ENCODE measurements at places on chromosomes 16 and 17.

DNA sequence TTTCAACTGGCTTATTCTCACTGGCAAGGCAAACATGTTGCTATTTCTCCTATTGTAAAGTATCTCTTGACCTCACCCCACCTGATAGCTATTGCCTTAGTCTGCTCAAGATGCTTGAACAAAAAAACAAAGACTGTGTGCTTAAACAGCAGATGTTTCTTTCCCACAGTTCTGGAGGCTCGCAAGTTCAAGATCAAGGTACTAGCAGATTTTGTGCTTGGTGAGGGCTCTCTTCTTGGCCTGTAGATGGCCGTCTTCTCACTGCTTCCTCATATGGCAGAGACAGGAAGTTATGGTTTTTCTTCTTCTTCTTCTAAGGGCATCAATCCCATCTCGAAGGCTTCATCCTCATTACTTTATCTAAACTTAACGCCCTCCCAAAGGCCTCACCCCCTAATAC is 109.7 kb upstream of the CLEC3A start:
- H3K27ac ChIP-seq = no peak overlapping the region
- H3K27me3 ChIP-seq = no peaks in the 10 kb centered on the region
- no peak overlapping the region for H3K4me3 ChIP-seq
- DNase-seq = no peak
- no peaks in the 10 kb centered on the region for H3K4me1 ChIP-seq

DNA sequence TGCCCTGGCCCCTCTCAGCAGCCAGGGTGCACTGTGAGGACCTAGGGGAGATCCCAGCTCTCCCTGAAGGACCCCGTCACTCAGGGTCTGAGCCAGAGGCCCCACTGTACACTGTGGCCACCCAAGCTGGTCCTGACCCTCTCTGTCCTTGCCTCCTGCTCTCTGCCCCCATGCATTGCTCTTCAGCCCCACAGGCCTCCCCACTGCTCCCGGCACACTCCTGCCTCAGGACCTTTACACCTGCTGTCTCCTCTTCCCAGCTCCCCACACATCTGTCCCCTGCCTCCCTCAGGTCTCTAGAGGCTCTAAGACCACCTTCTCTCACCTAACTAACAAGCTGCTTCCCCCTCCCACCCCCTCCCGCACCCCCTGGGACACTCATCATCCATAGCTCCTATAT is 12.9 kb upstream of the RAI1 start:
- H3K4me1 ChIP-seq = peaks cover 14% of the 10 kb centered on the region
- no peak for DNase-seq
- H3K27ac ChIP-seq = no peak overlapping the region

- no peaks in the 10 kb centered on the region for H3K4me1 ChIP-seq
- no peaks in the 10 kb centered on the region for H3K36me3 ChIP-seq
- no peak for DNase-seq
- no peak overlapping the region for H3K27ac ChIP-seq
- no peak overlapping the region for H3K4me3 ChIP-seq
- no peaks in the 10 kb centered on the region for H3K27me3 ChIP-seq
Measured at GRCh38 chr16:59201821-59202220, 467.7 kb upstream of the GOT2 start.

DNA sequence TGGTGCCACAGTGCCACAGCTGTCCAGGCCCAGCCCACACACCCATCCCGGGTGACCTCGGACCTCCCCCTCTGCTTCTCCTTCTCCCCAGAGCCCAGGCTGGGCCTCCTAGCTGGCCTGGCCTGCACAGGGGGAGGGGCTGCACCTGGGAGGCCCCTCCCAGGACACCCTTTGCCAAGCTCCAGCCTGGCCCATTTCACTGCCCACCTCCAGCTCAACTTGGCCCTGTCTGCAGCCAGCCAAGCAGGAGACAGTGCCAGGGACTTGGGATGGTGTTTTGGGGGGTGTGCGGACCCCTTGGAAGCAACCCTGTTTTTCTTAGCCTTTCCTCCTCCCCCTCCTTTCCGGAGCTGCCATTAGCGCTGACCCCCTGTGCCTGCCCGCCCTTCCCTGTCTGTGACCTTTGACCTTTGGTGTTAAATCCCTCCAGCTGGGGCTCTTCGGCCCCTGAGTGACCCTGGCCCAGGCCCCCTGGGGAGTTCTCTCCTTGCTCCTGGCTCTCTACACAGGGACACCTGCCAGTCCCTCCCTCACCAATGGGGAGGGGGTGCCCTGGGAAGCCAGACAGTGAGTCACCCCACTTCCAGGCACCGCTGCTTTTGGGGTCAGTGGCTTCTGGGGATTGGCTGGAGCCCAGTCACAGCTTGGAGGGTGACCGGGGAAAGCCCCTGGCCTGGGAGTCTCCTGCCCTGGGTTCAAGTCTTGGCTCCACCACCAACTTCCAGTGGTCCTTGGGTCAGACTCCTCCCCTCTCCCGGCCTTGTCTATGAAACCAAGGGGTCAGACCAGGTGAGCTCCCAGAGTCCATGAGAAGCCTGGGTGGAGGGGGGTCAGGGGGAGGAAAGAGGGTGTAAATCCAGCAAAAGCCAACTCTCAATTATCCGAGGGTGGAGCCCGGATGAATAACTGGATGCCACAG is 1.9 kb downstream of the GLIS2 start:
- H3K4me3 ChIP-seq = no peak overlapping the region
- H3K4me1 ChIP-seq = peaks cover 11% of the 10 kb centered on the region

GRCh38 chr16:75535901-75536300 is at the start of gene CHST5:
TSS of gene CHST5 (minus strand) at chr16:75536108. CDS start at chr16:75530384, 5,724 bp downstream.
- no peak for DNase-seq
- H3K27ac ChIP-seq = no peak within 1 kb of the TSS
- H3K4me1 ChIP-seq = peaks cover 3% of the 10 kb centered on the region
- no peak within 1 kb of the TSS for H3K4me3 ChIP-seq
- H3K27me3 ChIP-seq = peaks cover 5% of the 10 kb centered on the region
- H3K36me3 ChIP-seq = no peaks in the 10 kb centered on the region

DNA sequence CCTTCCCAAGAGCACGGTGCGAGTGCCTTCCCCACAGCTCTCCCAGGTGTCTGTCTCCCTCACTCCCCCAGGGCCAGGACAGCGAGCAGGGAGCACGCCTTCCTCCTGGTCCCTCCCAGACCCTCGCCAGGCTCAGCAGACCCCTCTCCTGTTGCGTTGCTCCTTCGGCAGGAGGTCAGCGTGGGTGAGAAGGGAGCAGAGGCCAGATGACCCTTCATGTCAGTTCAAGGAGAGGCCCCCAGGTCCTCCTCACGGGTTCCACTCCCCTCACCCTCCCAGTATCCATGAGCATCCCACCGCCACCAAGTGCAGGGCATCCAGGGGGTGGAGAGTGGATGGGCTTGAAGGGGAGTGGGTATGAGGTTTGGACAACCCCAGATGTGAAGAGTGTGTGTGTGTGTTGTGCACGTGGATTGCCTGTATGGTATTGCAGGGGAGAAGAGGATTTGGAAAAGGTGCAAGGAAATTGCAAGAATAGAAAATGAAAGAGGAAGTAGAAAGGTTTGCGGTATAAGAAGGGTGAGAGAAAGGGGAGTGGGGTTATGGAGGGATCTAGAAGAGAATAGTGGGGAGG is 17.7 kb downstream of the SGCA start:
- peaks cover 12% of the 10 kb centered on the region for H3K4me1 ChIP-seq
- no peak overlapping the region for H3K4me3 ChIP-seq
- no peaks in the 10 kb centered on the region for H3K27me3 ChIP-seq
- no peak overlapping the region for H3K27ac ChIP-seq
- H3K36me3 ChIP-seq = no peaks in the 10 kb centered on the region

DNA sequence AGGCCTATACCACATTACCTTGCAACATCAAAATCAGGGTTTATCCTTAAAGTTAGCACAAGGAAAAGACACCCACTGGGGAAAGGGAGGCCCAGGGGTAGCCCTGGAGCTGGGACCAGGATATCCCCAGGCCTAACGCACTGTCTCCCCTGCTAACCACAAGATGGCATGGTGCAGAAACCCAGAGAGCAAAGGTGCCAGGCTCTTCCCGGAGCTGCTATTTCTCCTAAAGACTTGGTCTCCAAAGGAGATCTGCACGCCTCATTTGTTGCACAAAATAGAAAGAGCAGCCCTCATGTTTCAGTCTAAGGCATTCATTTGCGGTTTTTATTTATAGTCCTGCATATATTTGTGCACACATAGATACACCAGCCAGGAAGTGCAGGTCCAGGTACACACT is 408.6 kb downstream of the SOX9 start:
- H3K36me3 ChIP-seq = no peaks in the 10 kb centered on the region
- no peak overlapping the region for H3K4me3 ChIP-seq
- no peak for DNase-seq
- H3K27me3 ChIP-seq = peaks cover 4% of the 10 kb centered on the region
- no peak overlapping the region for H3K27ac ChIP-seq

DNA sequence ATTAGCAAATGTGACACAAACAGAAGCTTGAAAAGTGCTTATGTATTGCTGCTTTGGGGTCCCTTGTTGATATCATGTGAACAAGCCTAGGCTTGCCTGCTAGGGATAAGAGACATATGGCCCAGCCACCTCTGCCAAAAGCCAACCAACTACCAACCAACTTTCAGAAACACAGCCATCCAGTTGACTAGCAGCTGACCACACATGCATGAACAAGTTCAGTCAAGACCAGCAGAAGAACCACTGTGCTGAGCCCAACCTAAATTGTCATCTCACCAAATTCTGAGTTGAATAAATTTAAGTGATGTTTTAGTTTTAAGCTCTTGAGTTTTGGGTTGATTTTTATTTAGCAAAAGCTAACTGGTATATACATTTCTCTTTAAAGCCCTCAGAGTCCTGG is 3.5 kb downstream of the ERN2 start:
- no peaks in the 10 kb centered on the region for H3K4me1 ChIP-seq
- H3K36me3 ChIP-seq = no peaks in the 10 kb centered on the region
- no peak overlapping the region for H3K4me3 ChIP-seq
- H3K27me3 ChIP-seq = peaks cover 42% of the 10 kb centered on the region
- no peak for DNase-seq

DNA sequence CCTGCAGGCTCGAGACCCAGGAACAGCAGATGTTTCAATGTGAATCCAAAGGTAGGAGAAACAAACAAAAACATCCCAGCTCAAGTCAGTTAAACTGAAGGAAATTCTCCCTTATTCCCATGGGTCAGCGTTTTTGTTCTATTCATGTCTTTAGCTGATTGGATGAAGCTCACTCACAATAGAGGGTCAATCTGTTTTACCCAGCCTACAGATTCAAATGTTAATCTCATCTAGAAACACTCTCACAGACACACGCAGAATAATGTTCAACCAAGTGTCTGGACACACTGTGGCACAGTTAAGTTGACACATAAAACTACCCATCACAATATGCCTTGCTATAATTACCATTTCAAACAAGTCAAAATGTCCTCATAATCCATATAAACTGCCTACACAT is 180.6 kb upstream of the CDH8 start:
- no peak overlapping the region for H3K4me3 ChIP-seq
- no peaks in the 10 kb centered on the region for H3K4me1 ChIP-seq
- H3K27me3 ChIP-seq = no peaks in the 10 kb centered on the region
- no peak for DNase-seq
- H3K36me3 ChIP-seq = no peaks in the 10 kb centered on the region
- H3K27ac ChIP-seq = no peak overlapping the region

DNA sequence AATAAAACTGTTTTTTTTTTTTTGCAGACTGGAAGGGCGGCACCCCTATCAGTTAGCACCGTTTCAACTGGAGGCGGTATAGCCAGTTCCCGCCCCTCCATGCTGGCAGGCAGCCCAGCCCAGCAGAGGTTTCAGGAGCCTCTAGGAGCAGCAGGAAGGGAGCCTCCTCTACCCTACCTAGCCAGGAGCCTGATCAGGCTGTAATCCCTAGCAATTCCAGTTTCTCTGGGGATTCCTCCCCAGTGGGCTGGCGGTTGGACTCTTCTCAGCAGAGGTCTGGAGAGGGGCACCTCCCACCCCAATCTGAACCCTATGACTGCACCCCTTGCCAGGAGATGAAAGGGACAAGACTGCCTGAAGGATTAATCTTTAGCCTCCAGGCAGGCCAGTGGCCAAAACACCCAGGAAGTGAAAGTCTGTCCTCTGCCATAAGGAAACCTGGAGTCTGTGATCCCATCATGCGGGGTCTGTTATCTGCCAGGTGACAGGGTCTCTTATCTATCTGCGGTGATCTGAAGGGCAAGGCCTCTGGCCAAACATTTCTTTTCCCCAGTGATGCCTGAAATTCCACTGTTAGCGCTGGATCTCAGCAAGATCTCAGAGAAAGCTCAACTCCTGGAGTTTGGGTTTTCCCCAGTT is 4.9 kb upstream of the CDH1 start:
- H3K4me1 ChIP-seq = peaks cover 2% of the 10 kb centered on the region
- no peak overlapping the region for H3K27ac ChIP-seq
- H3K36me3 ChIP-seq = no peaks in the 10 kb centered on the region

DNA sequence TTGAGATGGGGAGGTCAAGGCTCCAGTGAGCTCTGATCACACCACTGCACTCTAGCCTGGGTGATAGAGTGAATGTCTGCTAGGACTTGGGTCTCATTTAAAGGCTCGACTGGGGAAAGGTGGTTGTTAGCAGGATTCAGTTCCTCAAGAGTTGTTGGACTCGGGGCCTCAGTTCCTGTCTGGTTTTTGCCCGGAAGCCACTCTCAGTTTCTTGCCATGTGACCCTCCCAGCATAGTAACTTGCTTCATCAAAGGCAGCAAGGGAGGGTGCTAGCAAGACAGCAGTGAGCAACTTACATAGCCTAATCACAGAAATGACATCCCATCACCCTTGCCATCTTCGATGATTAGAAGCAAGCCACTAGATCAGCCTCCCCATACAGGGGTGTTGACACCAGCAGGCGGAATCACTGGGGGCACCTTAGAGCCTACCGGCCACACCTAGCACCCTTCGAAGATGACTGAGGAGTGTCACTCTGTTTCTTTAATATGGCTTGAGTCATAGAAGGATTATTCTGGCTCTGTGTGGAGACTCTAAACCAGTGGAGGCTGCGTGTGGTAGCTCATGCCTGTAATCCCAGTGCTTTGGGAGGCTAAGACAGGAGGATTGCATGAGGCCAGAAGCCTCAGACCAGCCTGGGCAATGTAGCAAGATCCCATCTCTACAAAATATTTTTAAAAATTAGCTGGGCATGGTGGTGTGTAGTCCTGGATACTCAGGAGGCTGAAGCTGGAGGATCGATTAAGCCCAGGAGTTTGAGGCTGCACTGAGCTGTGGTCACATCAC is 13.2 kb upstream of the SCNN1B start:
- no peaks in the 10 kb centered on the region for H3K4me1 ChIP-seq
- H3K27me3 ChIP-seq = peaks cover 9% of the 10 kb centered on the region

GRCh38 chr17:44269535-44270240 is 1.8 kb upstream of the SLC4A1 start:
- no peak overlapping the region for H3K4me3 ChIP-seq
- no peaks in the 10 kb centered on the region for H3K4me1 ChIP-seq
- no peaks in the 10 kb centered on the region for H3K27me3 ChIP-seq

Data from activated naive CD8-positive, alpha-beta T cell treated with anti-CD3 and anti-CD28 coated beads for 36 hours (primary cell).